SK-N-SH (cell line): ENCODE measurements at places on chromosomes 1 and 21.

GRCh38 chr1:203300441-203301330, 4.6 kb upstream of the BTG2 start:
- DNase-seq = no peak

- DNase-seq = no peak
Observed at GRCh38 chr1:184621260-184621659, 133.4 kb downstream of the EDEM3 start.

GRCh38 chr1:234605399-234605982, 4.5 kb downstream of the IRF2BP2 start:
- DNase-seq = no peak

GRCh38 chr1:110545492-110545891, 26.5 kb upstream of the KCNA10 start:
- no peak for DNase-seq

DNA sequence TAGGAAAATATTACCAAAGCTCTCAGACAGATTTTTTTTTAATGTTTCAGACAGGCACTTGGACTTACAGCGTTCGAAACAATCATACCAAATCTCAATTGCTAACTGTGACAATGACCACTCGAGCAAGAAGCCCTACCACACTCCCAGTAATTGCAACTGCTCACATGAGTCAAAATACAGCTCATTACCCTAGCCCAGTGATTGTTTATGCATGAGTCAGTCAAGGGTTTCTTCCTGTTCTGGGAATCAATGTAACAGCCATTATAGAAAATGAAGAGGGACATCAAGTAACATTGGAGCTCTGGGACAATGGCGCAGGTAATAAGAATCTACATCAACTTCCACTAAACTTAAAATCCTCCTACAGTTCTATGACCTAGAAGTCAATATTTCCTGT, 56.1 kb upstream of the SH3GLB1 start:
- no peak for DNase-seq

DNA sequence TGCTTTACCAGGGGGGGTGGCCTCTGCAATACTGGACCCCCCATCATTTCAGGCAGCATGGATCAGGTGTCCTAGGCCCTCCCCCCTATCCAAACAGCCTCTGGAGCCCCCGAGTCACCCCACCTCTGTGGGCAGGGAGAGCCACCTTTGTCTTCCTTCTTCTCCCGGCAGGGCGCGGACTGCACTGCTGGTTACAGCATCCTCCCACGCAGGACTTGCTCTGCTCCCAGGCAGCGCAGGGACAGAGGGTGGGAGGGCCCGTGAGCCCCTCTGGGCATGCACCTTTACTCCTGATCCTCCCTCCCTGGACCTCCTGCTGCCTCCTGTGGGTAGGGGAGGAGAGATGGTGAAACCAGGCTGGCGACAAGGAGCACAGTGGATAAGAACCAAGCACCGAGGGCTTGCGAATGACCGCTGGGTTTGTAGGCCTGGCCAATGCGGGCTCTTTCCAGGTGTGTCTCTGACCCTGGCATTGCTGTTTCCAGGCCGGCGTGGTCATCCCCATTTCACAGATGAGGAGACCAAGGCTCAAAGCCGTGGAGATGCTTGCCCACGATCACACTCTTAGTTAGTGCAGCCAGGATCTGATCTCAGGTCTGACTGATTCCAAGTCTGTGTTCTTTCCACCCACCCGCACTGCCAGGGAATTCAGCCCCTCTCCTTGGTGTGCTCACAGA, 73.6 kb upstream of the TARDBP start:
- DNase-seq = no peak

DNA sequence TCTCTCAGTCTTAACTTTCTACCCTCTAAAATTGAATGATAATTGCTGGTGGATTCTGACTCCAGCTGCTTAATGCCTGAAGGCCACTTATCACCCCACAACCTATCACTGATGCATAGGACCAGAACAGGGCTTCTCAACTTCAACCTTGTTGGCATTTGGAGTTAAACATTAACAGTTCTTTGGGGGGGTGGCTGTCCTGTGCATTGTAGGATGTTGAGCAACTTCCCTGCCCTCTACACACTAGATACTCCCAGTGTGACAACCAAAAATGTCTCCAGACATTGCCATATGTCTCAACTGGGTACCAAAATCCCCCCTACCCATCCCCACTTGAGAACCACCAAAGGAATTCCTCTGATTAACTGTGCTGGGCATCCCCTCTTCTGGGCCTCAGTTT, 275.4 kb upstream of the TMEM51 start:
- no peak for DNase-seq

DNA sequence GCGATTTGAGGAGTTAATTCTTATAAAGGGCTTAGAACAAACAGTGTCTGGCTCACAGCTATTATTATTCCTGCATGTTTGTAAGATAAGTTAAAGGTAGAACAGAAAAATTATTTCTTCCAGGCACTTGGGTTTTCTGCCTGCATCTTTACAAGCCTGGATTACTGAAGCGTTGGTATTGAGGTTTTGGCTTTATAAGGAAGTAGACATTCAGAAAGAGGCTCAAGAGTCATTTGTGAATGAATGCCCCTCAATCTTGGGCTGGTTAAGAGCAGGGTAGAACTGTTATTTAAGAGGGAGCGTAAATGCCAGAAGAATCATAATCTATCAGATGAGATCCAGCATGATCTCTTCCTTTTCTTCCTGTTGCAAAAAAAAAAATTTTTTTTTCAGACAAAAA, 77.3 kb upstream of the ARID1A start:
- no peak for DNase-seq

- DNase-seq = peak; percentile 8
Observed at GRCh38 chr21:35559128-35559828, 501.0 kb downstream of the SETD4 start.

DNA sequence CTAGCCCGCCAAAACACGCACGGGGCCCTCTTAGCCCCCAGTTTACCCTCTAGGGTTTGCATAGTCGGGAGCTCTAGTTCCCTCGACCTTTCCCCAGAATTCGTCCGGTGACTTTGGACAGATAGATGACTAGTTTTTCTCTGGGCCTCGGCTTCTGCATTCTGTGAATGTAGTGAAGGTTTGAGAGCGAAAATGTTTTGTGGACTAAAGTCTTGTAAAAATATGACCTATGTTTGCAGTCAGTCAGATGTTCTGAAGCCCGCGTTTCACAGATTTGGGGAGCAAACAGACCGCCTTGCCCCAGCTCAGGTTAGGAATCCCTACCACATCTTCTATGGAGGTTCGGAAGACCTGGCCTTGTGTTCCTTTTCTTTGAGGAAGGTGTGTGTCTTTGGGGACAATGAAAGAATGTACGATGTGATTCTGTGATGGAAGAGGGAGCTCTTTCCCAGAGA, 401 bp downstream of the UQCRH start:
- DNase-seq = no peak

- DNase-seq = no peak
Observed at GRCh38 chr1:56227401-56227800, 352.0 kb downstream of the PLPP3 start.

DNA sequence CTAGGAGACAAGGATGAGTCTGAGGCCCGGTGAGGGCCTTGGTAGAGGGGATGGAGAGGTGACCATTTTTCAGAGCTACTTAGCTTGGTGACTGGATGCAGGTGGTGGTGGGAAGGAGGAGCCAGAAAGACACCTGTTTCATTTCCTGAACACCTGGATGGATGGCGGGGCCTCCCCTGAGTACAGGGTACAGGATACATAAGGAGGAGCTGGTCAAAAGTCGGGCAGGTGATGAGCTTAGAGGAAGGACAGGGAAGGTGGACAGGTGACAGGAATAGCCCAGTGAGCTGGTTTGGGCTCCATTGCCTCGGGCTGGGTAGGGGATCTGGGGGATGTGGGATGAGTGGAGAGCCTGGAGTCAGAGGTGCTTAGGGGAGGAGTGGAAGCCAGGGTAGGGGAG, 6.3 kb downstream of the FAAH start:
- DNase-seq = no peak

DNA sequence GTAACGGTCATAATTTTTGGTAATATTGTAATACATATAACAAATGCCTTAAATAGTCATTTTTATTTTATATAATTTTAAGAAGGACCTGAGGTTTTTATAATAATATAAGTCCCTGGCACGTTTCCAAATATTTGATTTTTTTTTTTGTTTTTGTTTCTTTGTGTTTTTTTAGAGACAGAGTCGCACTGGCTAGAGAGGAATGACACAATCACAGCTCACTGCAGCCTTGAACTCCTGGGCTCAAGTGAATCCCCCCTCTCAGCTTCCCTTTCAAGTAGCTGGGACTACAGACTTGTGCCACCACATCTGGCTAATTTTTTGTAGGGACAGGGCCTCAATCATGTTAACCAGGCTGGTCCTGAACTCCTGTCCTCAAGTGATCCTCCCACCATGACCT, 29.7 kb downstream of the ARHGAP29 start:
- no peak for DNase-seq

DNA sequence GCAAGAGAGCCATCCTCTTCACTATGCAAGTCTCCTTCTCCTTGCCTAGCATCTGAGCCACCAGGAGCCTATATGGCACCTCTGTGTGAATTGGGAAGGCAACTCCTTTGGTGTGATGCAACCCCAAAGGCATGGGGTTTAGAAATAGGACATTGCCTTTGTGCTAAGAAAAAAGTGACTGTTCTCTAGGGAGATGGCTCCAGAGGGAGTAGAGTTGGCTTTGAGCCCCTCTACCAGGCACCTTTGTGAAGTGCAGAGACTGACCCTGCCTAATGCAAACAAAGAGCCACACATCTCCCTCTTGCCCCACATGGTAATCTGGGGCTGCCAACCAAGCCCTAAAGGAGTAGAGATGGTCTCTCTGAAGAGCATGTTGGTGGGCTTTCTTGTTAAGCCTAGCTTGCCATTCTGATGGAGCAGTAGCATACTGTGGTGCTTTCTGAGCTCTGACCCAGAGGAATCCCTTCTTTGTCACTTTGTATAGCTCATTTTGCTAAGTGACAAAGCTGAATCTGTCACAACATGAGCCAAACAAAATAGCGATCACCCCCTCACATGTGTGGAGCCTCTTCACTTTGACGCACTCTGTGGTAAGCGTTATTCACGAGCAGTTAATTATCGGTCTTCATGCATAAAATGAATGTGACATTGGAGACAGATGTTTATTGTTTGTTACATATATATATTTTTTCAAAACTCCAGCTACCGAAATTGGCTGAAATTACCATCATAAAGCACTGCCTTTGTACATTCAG, 74.4 kb downstream of the RWDD3 start:
- DNase-seq = no peak

DNA sequence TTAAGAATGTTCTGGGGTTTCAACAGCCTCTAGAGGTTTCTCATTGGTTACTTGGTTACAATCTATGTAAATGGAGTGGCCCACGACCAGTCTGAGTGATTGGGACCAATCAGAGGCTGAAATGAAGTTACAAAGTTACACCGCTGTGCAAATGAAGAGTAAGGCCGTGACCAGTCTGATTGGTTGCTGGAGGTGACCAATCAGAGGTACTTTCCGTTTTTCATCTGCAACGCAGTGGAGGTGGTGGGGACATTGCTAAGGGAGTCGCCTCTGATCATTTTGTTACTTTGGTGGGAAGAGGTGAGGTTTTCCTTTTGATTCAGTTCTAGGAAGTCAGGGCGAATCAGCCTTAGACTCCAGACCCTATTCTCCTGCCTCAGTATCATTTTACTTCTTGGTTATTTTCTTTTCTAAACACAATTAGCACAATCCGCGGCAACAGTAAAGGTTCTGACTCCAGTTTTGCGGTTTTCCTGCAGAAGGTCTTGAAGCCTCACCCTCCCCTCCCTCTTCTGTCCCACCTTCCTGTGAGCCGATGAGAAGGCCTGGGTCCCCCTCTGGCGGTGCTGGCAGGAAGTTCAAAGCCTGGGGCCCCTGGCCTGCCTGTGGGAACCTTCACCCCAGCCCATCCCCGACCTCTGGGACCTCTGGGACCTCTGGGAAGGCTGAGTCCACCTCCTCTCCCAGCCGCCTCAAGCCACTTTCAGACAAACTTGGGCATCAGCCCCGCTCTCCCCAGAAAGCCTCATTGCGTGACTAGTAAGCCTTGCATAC, 38.7 kb upstream of the TTC34 start:
- DNase-seq = no peak
